Mesothelial cell of epicardium (in vitro differentiated cells): ENCODE measurements at places on chromosomes 13 and 19. TPM values are rescaled to one million over a fixed set of nuclear protein-coding genes. Genes with fewer than 3 reads are reported as not detected.
A peak's percentile ranks its signal among the peaks of the same experiment; 100 is the strongest.

GRCh38 chr13:72507416-72508199 is 219.8 kb downstream of the MZT1 start:
- H3K4me3 ChIP-seq, result peak overlapping the region; percentile 46
- H3K27me3 ChIP-seq, result no peaks in the 10 kb centered on the region
- H3K36me3 ChIP-seq, result no peaks in the 10 kb centered on the region
- DNase-seq, result no peak
- peaks cover 60% of the 10 kb centered on the region for H3K4me1 ChIP-seq

GRCh38 chr13:77079902-77080413 is 53.0 kb upstream of the FBXL3 start:
- H3K27ac ChIP-seq, result no peak overlapping the region
- H3K36me3 ChIP-seq, result peaks cover 42% of the 10 kb centered on the region
- H3K27me3 ChIP-seq, result no peaks in the 10 kb centered on the region
- H3K4me1 ChIP-seq, result no peaks in the 10 kb centered on the region

DNA sequence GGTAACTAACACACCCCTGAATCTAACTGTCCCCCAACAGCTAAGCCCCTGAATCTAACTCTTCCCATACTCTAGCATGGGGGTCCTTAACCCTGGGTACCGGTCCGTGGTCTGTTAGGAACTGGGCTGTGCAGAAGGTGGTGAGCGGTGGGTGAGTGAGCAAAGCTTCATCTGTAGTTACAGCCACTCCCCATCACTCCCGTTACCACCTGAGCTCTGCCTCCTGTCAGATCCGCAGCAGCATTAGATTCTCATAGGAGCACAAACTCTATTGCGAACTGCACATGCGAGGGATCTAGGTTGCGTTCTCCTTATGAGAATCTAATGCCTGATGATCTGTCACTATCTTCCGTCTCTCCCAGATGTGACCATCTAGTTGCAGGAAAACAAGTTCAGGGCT is 6.2 kb upstream of the PHLDB3 start:
- no peaks in the 10 kb centered on the region for H3K4me1 ChIP-seq
- no peak overlapping the region for H3K27ac ChIP-seq
- no peaks in the 10 kb centered on the region for H3K27me3 ChIP-seq
- H3K36me3 ChIP-seq, result peaks cover 29% of the 10 kb centered on the region

DNA sequence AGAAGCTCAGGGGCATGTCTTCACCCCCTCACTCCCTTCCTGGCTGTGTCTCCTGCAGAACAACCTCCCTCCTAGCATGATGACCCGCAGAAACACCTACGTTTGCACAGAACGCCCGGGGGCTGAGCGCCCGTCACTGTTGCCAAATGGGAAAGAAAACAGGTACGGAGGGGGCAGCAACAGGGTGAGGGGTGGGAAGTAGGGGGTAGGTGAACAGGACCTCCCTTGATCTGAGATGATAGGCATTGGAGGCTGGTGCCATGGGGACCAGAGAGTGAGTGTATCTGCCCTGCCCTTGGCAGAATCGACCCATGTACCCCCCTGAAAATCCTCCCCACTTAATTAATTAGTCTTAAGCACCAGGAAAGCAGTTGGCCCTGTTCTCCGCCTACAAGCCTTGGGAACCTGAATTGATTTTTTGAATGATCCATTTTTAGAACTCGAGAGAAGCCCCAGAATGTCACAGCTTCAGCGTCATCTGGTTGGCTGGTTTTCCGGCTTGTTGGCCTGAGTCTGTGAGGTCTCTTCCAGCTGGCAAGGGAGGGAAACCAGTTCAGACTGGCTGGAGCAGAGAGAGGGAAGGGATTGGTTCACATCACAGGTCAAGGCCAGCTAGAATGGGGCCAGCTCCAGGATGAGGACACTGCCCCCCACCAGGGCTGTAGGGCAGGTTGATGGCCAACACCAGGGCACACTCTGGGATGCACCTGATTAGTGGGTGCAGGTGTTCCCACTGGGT is 28.2 kb downstream of the CKM start:
- no peak for DNase-seq
- no peak overlapping the region for H3K27ac ChIP-seq
- peaks cover 58% of the 10 kb centered on the region for H3K36me3 ChIP-seq

GRCh38 chr13:24224232-24224680 is 63.7 kb downstream of the SPATA13 start:
- H3K4me3 ChIP-seq, result no peak overlapping the region
- H3K4me1 ChIP-seq, result no peaks in the 10 kb centered on the region
- no peaks in the 10 kb centered on the region for H3K36me3 ChIP-seq
- no peak overlapping the region for H3K27ac ChIP-seq

DNA sequence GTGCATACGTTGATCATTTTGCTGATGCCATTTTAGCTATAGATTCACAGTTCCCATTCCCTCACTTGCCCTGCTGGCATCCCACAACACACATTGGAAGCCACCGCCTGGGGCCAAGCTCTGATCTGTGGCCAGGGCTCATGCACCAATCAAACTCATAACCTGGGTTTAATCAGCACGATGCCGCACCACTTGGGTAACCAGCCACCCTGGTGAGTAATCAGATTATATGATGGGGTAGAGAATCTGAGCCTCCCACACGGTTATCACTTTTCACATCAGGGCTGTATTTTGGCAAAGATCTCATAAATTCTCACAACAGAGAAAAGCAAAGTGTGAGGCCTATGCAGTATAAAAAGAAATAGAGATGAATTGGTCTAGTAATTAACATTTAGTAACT is 66.0 kb upstream of the TNFRSF19 start:
- DNase-seq, result no peak
- H3K4me3 ChIP-seq, result no peak overlapping the region
- peaks cover 61% of the 10 kb centered on the region for H3K4me1 ChIP-seq
- H3K27ac ChIP-seq, result peak overlapping the region; percentile 96
- no peaks in the 10 kb centered on the region for H3K36me3 ChIP-seq

DNA sequence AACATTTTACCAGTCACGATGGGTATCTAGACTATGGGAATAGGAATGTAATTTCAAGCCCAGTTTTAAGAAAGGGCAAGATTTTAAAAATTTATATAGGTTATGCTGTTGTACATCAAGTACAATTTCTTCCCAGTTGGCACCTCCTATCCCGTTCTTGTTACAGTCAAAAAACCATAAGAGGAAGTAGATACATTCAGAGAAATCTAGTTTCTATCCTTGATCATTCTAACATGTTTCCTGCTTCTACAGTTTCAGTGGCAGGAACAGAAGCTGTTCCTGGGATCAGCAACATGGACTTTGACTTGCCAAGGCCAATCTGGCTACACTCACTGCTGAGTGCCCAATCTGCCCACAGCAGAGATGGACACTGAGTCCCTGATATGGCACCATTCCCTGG is 14.7 kb upstream of the FPR3 start:
- DNase-seq, result no peak
- H3K27ac ChIP-seq, result no peak overlapping the region
- no peak overlapping the region for H3K4me3 ChIP-seq
- H3K36me3 ChIP-seq, result no peaks in the 10 kb centered on the region

DNA sequence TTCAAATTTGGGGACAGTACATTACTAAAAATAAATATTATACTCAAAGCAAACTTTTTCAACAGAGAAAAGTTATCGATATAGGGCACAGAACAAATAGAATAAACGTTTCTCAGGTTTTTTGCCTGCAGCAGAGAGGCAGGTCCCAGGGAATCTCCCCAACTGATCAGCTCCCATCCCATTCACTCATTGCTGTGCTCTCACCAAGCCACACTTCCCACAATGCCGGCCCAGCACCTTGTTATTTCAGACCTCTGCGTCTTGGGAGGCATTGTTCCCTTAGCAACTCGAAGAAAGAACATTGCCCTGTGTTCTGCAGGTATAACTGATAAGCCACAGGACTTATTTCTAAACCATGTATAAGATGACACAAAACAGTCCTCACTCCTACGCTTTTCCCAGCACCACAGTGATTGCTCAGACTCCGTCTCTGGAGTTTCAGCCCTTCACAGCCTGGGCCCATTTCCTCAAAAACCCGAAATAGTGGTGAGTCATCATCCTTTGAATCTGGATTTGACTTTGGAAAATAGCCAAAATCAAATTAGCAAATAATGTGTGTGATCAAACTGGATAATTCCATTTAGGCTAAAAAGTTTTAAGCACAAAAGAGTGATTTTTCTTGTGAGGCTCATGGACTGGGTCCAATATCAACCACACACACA is 100.4 kb downstream of the DCLK1 start:
- peaks cover 39% of the 10 kb centered on the region for H3K4me1 ChIP-seq
- peaks cover 1% of the 10 kb centered on the region for H3K27me3 ChIP-seq
- DNase-seq, result no peak
- H3K4me3 ChIP-seq, result no peak overlapping the region
- peaks cover 2% of the 10 kb centered on the region for H3K36me3 ChIP-seq

- no peak overlapping the region for H3K4me3 ChIP-seq
- no peaks in the 10 kb centered on the region for H3K27me3 ChIP-seq
- H3K4me1 ChIP-seq, result no peaks in the 10 kb centered on the region
Observed at GRCh38 chr13:83150616-83151307, 731.5 kb downstream of the SLITRK1 start.

GRCh38 chr13:61045251-61045650 is 370.4 kb downstream of the PCDH20 start:
- H3K27ac ChIP-seq, result no peak overlapping the region
- DNase-seq, result no peak
- H3K36me3 ChIP-seq, result no peaks in the 10 kb centered on the region
- H3K4me3 ChIP-seq, result no peak overlapping the region

- H3K4me1 ChIP-seq, result peaks cover 4% of the 10 kb centered on the region
- H3K27ac ChIP-seq, result no peak overlapping the region
- H3K36me3 ChIP-seq, result peaks cover 23% of the 10 kb centered on the region
- H3K27me3 ChIP-seq, result peaks cover 39% of the 10 kb centered on the region
Observed at GRCh38 chr13:19605161-19605955, 28.1 kb upstream of the MPHOSPH8 start.

- H3K4me1 ChIP-seq, result no peaks in the 10 kb centered on the region
- H3K36me3 ChIP-seq, result peaks cover 4% of the 10 kb centered on the region
- no peak for DNase-seq
- H3K27me3 ChIP-seq, result peaks cover 5% of the 10 kb centered on the region
Observed at GRCh38 chr19:2318923-2319322, 9.5 kb downstream of the LSM7 start.

CRB3 gene
- 18.9 to 21.9 TPM (median 20.6 TPM) in 3 replicates for total RNA-seq

COX7A1 gene
- total RNA-seq, result not detected in 3 replicates

ARID3A gene
- total RNA-seq, result 65.9 to 72.4 TPM (median 70.6 TPM) in 3 replicates

ZNF534 gene
- total RNA-seq, result not detected in 3 replicates

CYP4F8 gene
- total RNA-seq, result not detected in 3 replicates
